ENCODE measurements at places on chromosomes 1 and 21. TPM values are rescaled to one million over a fixed set of nuclear protein-coding genes. Genes with fewer than 3 reads are reported as not detected.
A peak's percentile ranks its signal among the peaks of the same experiment; 100 is the strongest.

GRCh38 chr21:33688353-33688752 is 46.1 kb downstream of the ITSN1 start:
- no peaks in the 10 kb centered on the region for H3K36me3 ChIP-seq
- H3K27me3 ChIP-seq = no peaks in the 10 kb centered on the region
- no peak overlapping the region for H3K4me3 ChIP-seq
- no peaks in the 10 kb centered on the region for H3K4me1 ChIP-seq

DNA sequence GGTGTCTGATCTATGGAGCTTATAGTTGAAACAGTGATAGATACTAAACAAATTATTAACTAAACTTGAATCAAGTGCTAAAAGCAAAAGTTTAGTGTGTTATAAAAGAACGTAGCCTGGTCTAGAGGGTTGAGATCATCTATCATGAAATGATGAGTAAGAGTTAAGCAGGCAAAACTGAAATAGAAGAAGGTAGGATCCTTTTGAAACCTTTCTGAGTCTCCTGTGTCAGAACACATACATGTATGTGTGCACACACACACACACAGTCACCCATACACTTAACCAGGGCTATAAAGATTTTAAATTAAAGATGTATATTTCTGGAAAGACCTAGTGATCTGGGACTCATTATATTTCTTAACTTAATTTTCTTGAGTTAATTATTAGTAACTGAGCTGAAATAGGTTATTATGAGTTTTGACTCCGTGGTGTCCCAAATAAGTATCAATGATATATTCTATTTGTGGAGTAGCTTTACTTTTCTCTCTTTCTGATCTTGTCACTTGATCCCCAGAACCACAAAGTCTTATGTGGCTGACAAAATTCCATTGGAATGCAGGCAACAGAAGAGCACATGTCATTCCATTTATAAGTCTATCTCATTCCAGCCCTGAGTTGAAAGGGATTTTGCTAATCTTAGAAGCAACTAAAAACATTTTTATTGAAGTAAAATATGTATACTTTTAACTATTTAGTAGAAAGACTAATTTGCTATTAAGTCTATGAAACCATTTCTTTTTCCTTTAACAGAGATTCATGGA is 70.7 kb downstream of the PRRX1 start:
- H3K27ac ChIP-seq = peak overlapping the region; percentile 80
- DNase-seq = peak; percentile 62
- peaks cover 17% of the 10 kb centered on the region for H3K4me1 ChIP-seq
- H3K36me3 ChIP-seq = peaks cover 11% of the 10 kb centered on the region

- no peak overlapping the region for H3K27ac ChIP-seq
- no peak overlapping the region for H3K4me3 ChIP-seq
- no peaks in the 10 kb centered on the region for H3K27me3 ChIP-seq
- H3K4me1 ChIP-seq = no peaks in the 10 kb centered on the region
- no peak for DNase-seq
Measured at GRCh38 chr1:223198628-223198965, 55.5 kb upstream of the TLR5 start.

GRCh38 chr1:82390627-82391026 is 589.9 kb downstream of the ADGRL2 start:
- no peaks in the 10 kb centered on the region for H3K27me3 ChIP-seq
- H3K4me3 ChIP-seq = no peak overlapping the region

DNA sequence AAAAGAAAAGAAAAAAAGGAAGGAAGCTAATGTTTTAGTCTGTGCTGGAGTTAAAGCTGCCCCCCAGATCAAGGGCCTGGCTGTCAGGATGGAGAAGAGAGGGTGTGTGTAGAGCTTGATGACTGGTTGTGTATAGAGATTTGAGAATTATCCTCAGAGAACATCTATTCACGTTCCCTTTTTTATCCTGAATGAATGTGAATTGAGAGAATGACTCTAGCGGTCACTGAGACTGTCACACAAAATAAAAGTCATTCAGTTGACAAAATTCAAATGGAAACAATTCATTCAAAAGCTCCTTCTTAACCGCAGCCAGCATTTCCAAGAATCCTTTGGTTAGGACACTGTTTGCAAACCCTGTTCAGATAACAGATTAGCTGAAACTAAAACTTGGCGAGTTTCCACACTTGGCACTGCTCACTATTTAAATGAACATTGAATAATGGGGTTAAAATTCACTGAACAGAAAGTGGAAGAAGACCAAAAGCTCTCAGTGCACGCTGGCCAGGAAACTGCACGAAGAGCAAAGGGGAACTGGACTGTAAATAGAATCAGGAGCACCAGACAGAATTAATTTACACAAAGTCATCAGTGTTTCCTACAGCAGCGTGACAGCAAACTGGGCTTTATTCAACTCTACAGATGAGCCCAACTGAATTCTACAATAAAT is 13.6 kb upstream of the FAM89A start:
- H3K27ac ChIP-seq = peak overlapping the region; percentile 48
- no peaks in the 10 kb centered on the region for H3K27me3 ChIP-seq
- DNase-seq = peak; percentile 82
- peaks cover 3% of the 10 kb centered on the region for H3K4me1 ChIP-seq
- H3K36me3 ChIP-seq = no peaks in the 10 kb centered on the region
- H3K4me3 ChIP-seq = no peak overlapping the region

DNA sequence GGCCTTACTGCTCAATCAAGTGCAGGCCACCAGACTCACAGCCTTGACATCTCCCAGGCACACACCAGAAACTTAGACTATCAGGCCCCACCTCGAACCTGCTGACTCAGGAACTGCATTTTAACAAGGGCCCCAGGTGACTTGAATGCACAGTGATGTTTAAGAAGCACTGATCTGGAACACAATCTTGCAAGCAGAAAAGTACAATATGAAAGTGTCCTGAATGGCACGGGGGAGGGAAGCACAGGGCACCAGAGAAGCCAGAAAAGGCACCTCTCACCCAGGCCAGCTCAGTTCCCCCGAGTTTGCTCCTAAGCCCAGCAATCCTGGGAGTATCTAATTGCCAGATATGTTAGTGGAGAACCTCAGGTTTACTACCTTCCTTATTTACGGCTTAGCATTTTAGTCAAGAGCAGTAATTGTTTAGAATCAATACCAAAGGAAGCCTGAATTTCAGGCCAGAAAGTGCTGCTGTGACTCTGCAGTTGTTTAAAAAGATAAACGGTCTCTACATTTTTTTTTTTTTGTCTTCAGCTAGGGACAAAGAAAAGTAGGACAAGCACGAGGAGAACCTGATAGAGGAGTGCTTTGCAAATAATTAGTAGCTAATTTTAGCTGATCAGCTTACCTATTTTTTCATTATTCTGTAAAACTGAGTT is 50.9 kb upstream of the CDC42BPA start:
- H3K27me3 ChIP-seq = no peaks in the 10 kb centered on the region
- no peak overlapping the region for H3K27ac ChIP-seq
- H3K4me1 ChIP-seq = no peaks in the 10 kb centered on the region
- H3K36me3 ChIP-seq = no peaks in the 10 kb centered on the region

GRCh38 chr1:212228591-212229119 is 56.6 kb upstream of the PPP2R5A start:
- peaks cover under 1% of the 10 kb centered on the region for H3K4me1 ChIP-seq
- no peak overlapping the region for H3K27ac ChIP-seq
- DNase-seq = no peak
- H3K36me3 ChIP-seq = no peaks in the 10 kb centered on the region

DNA sequence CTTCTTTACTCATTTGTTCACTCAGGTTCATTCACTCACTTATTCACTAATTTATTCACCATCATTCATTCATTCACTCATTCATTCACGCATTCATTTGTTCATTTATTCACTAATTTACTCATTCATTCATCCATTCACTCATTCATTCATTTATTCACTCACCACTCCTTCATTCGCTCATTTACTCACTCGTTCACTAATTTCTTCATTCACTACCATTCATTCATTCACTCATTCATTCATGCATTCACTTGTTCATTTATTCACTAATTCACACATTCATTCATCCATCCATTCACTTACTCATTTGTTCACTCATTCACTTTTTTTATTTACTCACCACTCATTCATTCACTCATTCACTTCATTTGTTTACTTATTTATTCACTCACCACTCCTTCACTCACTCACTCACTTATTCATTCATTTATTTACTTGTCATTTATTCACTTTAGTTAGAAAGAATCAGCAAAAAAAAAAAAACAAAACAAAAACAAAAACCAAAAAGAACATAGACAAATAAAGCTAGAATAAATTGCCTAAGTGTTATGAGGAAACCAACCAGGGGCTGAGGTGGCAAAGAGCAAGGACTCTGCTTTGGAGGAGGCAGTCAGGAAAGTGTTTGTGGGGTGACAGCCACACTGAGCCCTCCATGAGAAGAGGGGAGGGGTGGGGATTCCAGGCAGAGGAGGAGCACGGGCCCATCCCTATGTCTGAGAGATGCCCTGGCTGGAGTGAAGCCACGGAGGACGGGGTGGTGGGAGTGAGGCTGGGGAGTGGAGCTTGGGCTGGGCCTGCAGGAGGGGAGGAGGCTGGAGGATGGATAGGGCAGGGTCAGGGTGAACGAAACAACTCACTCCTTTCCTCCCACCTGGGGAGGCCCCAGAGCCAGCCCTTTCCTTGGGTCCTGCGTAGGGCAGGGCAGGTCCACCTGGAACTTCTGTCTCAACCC is 129.2 kb upstream of the WNT4 start:
- no peak overlapping the region for H3K27ac ChIP-seq
- DNase-seq = no peak
- no peaks in the 10 kb centered on the region for H3K4me1 ChIP-seq
- no peak overlapping the region for H3K4me3 ChIP-seq

- no peaks in the 10 kb centered on the region for H3K27me3 ChIP-seq
- H3K36me3 ChIP-seq = no peaks in the 10 kb centered on the region
- DNase-seq = no peak
- H3K4me1 ChIP-seq = peaks cover 13% of the 10 kb centered on the region
- no peak overlapping the region for H3K27ac ChIP-seq
- H3K4me3 ChIP-seq = no peak overlapping the region
Measured at GRCh38 chr1:56444960-56445646, 134.3 kb downstream of the PLPP3 start.

DNA sequence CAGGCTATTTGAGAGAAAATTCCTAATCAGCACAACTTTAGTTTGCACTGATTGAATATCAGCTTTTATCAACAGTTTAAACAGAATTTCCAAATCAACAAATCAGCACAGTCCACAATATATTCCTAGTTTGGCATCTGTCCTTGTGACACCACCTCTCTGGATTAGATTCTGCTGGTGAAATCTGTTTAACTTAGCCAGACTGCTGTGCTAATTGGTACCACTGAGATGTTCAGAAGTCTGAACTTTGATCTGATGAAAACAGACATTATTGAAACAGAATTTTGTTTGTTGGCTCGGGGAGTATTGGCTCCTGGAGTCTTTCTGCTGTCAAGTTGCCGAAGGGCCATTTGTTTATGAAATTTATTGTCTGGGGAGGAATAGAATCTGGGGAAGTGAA is 17.0 kb upstream of the NGF start:
- DNase-seq = no peak
- no peak overlapping the region for H3K4me3 ChIP-seq
- no peaks in the 10 kb centered on the region for H3K4me1 ChIP-seq
- H3K36me3 ChIP-seq = no peaks in the 10 kb centered on the region

GRCh38 chr1:70208292-70208691 is 2.9 kb upstream of the LRRC40 start:
- peaks cover 13% of the 10 kb centered on the region for H3K36me3 ChIP-seq
- no peak overlapping the region for H3K4me3 ChIP-seq
- no peak for DNase-seq
- peaks cover 12% of the 10 kb centered on the region for H3K4me1 ChIP-seq
- no peaks in the 10 kb centered on the region for H3K27me3 ChIP-seq

DNA sequence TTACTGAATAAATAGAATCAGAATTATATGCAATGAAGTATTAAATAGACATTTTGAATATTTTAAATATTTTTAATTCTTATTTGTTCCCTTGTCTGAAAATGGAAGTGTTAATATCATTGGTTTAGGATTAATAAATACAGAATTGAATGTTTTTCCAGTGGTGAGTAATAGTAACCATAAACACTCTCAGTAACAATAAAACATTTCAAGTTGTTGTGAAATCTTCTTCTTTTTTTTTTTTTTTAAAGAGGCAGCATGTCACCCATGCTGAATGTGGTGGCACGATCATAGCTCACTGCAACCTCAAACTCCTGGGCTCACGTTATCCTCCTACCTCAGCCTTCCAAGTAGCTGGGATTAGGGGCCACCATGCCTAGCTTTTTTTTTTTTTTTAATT is 86.2 kb upstream of the ZBTB18 start:
- peaks cover 4% of the 10 kb centered on the region for H3K4me1 ChIP-seq
- no peak overlapping the region for H3K27ac ChIP-seq
- H3K27me3 ChIP-seq = no peaks in the 10 kb centered on the region
- DNase-seq = no peak
- H3K4me3 ChIP-seq = no peak overlapping the region
- no peaks in the 10 kb centered on the region for H3K36me3 ChIP-seq

DNA sequence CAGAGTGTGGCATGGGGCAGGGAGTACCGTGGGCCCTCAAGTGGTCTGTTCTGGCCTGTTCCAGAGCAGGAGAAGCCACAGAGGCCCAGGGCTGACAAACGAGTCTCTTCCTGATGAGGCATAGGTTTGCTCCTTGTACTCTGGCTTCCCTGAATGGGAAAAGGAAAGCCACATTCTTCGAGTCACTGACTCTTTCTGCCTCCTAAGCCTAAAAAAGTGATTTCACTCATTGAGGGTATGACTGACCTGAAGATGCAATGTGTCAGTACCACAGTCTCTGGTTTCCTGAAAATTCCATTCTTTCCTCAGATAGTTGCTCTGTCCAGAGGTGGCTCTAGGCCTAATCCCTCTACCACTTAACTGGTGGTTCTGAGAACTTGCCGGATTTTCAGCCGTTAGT is 92.3 kb downstream of the KCNN3 start:
- no peak for DNase-seq
- H3K4me3 ChIP-seq = no peak overlapping the region
- peaks cover 2% of the 10 kb centered on the region for H3K27me3 ChIP-seq
- H3K4me1 ChIP-seq = peaks cover 33% of the 10 kb centered on the region
- peaks cover 7% of the 10 kb centered on the region for H3K36me3 ChIP-seq
- no peak overlapping the region for H3K27ac ChIP-seq

DNA sequence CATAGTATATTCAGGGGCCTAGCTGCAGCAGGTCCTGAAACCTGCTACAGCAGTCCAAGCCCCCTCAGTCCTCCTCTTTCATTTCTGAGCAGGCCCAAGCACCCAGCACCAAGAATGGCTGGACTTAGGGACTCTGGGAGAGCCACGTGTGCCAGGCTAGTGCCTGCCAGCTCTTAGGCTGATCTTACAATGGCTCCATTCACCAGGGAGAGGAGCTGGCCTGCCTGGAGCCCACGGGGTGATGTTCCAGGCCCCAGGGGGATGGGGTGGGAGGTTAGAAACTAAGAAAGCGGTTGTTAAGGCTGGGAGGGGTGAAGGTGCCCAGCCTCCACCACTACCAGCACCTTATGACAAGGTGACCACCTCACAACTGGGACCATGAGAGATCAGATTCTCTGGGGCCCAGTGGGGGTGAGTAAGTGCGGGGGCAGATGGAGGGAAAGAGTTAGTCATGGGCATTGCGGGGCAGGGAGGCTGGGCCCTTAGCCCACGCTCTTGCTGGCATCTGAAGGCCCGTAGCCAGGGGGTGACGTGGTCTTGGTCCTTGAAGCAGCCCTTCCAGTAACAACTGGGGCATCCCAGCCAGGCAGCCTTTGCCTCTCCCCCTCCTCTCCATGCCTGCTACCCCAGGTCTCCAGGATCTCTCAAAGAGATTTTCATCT is 30.3 kb upstream of the CLIC4 start:
- H3K27me3 ChIP-seq = no peaks in the 10 kb centered on the region
- no peaks in the 10 kb centered on the region for H3K36me3 ChIP-seq
- H3K4me1 ChIP-seq = peaks cover 6% of the 10 kb centered on the region
- no peak overlapping the region for H3K27ac ChIP-seq

SH3GLB1 gene
- total RNA-seq = 72.4 TPM

KRTAP15-1 gene
- total RNA-seq = not detected

PDC gene
- not detected for total RNA-seq

BTF3L4 gene
- 58.7 TPM for total RNA-seq

CATSPER4 gene
- not detected for total RNA-seq

SMIM1 gene
- total RNA-seq = 7.1 TPM

KRTAP13-2 gene
- not detected for total RNA-seq

KCNA2 gene
- 0.75 TPM for total RNA-seq

BNIPL gene
- total RNA-seq = 0.53 TPM
